Endodermal cell (in vitro differentiated cells): ENCODE measurements at places on chromosomes 16 and 17. TPM values are rescaled to one million over a fixed set of nuclear protein-coding genes. Genes with fewer than 3 reads are reported as not detected.

GRCh38 chr16:57072616-57073275 is 19.6 kb upstream of the CPNE2 start:
- no peaks in the 10 kb centered on the region for H3K27me3 ChIP-seq
- no peak overlapping the region for H3K4me3 ChIP-seq
- H3K4me1 ChIP-seq = no peaks in the 10 kb centered on the region
- H3K27ac ChIP-seq = no peak overlapping the region
- no peak for DNase-seq
- no peaks in the 10 kb centered on the region for H3K36me3 ChIP-seq

- DNase-seq = no peak
- H3K27ac ChIP-seq = no peak overlapping the region
- H3K4me3 ChIP-seq = no peak overlapping the region
- no peaks in the 10 kb centered on the region for H3K27me3 ChIP-seq
- H3K36me3 ChIP-seq = peaks cover 23% of the 10 kb centered on the region
- peaks cover 4% of the 10 kb centered on the region for H3K4me1 ChIP-seq
Observed at GRCh38 chr17:4327606-4328005, 38.9 kb downstream of the UBE2G1 start.

WFDC1 gene
- 0.14 to 0.15 TPM in 2 of 3 replicates, not detected in the other for total RNA-seq

TEDC2 gene
- total RNA-seq = 19.2 to 57.6 TPM (median 56.8 TPM) in 3 replicates

HOXB4 gene
- total RNA-seq = not detected in 3 replicates

GRCh38 chr17:78313735-78314648 is 45.9 kb downstream of the SOCS3 start:
- DNase-seq = peak; percentile 98
- no peak overlapping the region for H3K27ac ChIP-seq
- H3K27me3 ChIP-seq = peaks cover 4% of the 10 kb centered on the region
- H3K4me1 ChIP-seq = peaks cover 14% of the 10 kb centered on the region

DNA sequence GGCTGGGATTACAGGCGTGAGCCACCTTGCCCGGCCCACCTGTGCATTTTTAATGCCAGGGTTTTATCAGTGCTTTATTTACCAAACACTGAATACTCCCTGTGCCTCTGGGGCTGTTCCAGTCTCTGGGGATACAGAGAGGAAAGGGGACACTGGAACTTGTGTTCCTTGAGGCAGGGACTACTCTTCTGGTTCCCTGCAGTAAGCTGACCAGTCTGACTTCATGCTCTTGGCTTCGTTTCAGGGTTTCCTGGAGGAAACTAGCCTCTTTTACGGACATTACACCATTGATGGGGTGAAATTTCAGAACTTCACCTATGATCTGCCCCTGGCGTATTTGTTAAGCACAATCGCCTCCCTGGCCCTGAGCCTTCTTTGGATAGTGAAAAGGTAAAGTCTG is 37.4 kb upstream of the COQ7 start:
- no peak for DNase-seq
- no peak overlapping the region for H3K4me3 ChIP-seq
- H3K36me3 ChIP-seq = peaks cover 66% of the 10 kb centered on the region
- H3K27ac ChIP-seq = no peak overlapping the region
- no peaks in the 10 kb centered on the region for H3K27me3 ChIP-seq

PRRT2 gene
- 15.4 to 16.7 TPM (median 15.7 TPM) in 3 replicates for total RNA-seq

USP43 gene
- 11.2 and 12.6 TPM in 2 replicates for total RNA-seq

GRCh38 chr16:88473666-88474534 is 20.8 kb downstream of the ZFPM1 start:
- no peak overlapping the region for H3K27ac ChIP-seq
- H3K27me3 ChIP-seq = no peaks in the 10 kb centered on the region
- H3K36me3 ChIP-seq = no peaks in the 10 kb centered on the region
- no peaks in the 10 kb centered on the region for H3K4me1 ChIP-seq

- no peaks in the 10 kb centered on the region for H3K27me3 ChIP-seq
- no peaks in the 10 kb centered on the region for H3K36me3 ChIP-seq
- DNase-seq = peak; percentile 97
Observed at GRCh38 chr17:6279659-6280058, 155.3 kb downstream of the AIPL1 start.

DNA sequence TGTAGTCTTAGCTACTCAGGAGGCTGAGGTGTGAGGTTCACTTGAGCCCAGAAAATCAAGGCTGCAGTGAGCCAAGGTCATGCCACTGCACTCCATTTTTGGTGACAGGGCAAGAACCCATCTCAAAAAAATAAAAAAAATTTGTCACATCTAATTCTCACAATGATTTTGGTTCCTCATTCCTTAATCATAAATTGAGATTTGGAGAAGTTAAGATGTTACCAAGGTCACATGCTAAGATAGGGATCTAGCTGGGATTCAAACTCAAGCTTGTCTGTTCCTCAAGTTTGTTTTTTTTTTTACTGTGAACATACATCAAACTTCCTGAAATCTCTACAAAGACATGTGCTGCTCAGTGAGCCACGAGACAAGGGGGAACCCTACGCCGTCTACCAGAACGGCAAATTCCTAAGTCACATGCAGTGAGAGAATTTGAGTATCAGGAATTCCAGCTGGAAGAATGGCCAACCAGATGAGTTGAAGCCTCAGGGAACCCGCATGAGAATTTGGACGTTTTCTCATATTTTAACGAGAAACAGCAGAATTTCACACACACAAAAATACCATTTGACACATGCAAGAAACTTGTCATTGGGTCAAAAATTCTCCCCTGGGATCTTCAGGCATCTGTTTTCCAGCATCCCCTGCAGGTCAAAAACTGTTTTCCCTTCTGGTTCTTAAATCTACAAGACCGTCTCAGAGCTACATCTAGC is 414.1 kb upstream of the GOT2 start:
- H3K27me3 ChIP-seq = no peaks in the 10 kb centered on the region
- no peak for DNase-seq
- no peak overlapping the region for H3K27ac ChIP-seq
- no peaks in the 10 kb centered on the region for H3K36me3 ChIP-seq

GRCh38 chr16:62213763-62214162 is 177.5 kb upstream of the CDH8 start:
- DNase-seq = peak; percentile 88
- H3K4me3 ChIP-seq = no peak overlapping the region
- H3K27me3 ChIP-seq = no peaks in the 10 kb centered on the region
- no peaks in the 10 kb centered on the region for H3K36me3 ChIP-seq
- H3K4me1 ChIP-seq = no peaks in the 10 kb centered on the region

DNA sequence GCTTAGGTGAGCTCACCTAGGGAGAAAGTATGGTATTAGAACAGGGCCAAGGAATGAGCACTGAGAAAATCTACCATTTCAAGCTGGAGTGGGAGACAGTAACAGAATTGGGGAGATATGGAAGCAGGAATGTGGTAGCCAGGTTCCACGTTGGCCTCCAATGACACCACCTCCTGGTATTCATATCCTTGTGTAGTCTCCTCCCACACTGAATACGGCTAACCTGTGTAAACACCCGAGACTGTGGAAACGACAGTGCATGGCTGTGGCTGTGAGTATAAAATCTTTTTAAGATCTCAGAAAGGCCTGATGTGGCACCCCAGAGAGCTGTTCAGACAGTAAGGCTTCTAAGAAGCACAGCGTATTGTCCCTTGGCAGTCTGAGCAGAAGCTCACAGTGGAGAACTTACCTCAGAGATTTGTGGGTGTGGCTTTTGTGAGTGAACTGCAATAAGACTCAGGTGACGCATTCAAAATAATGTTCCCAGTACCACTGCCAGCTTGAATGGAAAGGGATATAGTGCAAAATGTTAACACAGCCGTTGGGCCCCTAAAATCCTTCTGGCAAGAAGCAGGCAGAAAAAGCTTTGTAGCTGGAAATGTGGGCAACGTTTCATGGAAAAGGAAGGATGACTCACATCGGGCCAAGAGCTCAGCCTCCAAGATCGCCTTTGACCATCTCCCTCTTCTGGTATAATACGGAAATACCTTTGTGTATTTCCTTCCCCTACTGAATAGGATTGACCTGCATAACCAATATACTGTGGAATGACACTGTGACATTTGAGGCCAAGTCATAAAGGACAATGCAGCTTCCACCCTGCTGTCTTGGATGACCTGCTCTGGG is 14.4 kb downstream of the SDR42E1 start:
- no peak overlapping the region for H3K27ac ChIP-seq
- no peaks in the 10 kb centered on the region for H3K27me3 ChIP-seq
- peak; percentile 69 for DNase-seq
- no peak overlapping the region for H3K4me3 ChIP-seq

DNA sequence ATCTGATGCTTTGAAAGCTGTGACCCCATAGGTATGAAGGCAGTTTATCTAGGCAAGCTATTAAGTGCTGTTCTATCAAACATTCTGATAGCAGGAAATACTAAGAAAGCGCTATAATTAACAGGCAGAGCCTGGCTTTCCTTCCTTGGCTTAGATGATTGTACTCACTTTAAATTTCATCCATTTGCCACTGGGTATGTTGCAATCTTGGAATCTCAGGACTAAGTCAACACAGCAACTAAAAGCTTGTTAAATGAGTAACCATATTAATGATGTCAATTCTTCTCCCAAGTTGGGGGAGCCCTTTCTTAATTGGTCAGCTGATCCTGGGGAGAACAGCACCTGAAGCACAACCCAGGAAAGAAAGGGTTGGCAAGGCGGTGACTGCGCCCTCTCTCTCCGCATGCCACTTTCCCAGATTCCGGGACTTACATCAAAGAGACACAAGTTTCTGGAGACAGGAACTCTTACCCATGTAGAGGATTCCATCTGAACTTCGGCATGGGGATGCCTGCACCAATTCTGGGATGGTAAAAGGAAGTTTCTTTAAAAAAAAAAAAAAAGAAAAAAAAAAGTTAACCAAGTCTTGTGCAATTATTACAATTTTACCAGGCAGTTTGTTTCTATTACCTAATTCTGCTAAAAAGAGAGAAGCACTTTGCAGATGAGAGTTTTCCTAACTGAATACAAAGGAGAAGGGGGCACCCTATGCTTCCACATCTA is 54.4 kb upstream of the ICAM2 start:
- DNase-seq = no peak
- no peaks in the 10 kb centered on the region for H3K27me3 ChIP-seq
- peaks cover 16% of the 10 kb centered on the region for H3K36me3 ChIP-seq
- H3K4me1 ChIP-seq = no peaks in the 10 kb centered on the region

NSRP1 gene
- total RNA-seq = 28.4 to 39.7 TPM (median 35.6 TPM) in 3 replicates

DNA sequence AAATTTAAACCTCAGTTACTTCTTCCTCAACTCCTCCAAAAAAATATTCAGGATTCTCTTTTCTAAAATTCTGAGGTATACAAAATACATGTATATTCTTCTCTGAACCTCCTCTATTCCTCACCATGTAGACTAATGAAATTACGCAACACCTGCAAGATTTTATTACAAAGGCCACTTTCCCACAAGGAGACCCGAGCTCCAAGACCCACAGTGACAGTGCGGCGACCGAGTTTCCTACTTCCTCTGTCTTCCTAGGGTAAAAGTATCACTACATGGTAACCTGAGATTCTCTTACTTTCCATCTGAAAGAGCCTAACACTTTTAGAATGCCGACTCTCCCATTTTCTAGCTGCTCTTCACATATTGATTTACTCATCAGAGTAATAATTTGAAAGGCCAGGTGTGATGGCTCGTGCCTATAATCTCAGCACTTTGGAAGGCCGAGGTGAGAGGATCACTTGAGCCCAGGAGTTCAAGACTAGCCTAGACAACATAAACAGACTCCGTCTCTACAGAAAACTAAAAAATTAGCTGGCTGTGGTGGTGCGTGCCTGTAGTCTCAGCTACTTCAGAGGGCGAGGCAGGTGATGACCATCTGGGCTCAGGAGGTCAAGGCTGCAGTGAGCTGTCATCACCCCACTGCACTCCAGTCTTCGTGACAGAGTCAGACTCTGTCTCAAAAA is 35.7 kb downstream of the CYTH1 start:
- no peaks in the 10 kb centered on the region for H3K36me3 ChIP-seq
- H3K27me3 ChIP-seq = no peaks in the 10 kb centered on the region
- H3K27ac ChIP-seq = no peak overlapping the region

NAGS gene
- total RNA-seq = 1.2 and 1.4 TPM in 2 replicates

GRCh38 chr17:70776441-70776840 is 607.1 kb downstream of the KCNJ2 start:
- no peaks in the 10 kb centered on the region for H3K27me3 ChIP-seq
- no peak overlapping the region for H3K27ac ChIP-seq
- H3K4me1 ChIP-seq = no peaks in the 10 kb centered on the region
- H3K4me3 ChIP-seq = no peak overlapping the region

DNA sequence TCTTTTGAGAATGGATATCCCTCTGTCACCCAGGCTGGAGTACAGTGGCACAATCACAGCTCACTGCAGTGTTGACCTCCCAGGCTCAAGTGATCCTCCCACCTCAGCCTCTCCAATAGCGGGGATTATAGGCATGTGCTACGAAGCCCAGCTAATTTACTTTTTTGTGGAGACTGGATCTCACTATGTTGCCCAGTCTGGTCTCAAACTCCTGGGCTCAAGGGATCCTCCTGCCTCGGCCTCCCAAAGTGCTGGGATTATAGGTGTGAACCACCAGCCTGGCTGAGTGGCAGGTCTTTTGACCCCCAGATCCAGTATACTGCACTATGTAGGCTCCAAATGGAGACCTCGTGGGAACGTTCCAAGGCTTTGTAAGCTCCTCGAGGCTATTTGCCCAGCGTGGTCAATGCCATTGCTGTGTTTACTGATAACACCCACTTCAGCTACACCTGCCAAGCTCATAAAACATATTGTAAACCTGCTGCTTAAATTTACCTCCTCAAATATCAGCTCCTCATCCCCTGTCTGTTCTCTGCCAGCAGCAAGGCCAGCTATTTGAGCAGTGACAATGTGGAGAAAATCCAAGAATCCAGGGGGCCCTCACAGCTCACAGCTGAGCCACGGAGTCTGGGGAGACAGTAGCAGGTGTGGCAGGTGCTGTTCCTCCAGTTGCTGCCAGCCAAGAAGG is 16.2 kb upstream of the KIFC3 start:
- H3K4me3 ChIP-seq = no peak overlapping the region
- peaks cover 6% of the 10 kb centered on the region for H3K4me1 ChIP-seq
- no peak for DNase-seq
- H3K27ac ChIP-seq = no peak overlapping the region

DNA sequence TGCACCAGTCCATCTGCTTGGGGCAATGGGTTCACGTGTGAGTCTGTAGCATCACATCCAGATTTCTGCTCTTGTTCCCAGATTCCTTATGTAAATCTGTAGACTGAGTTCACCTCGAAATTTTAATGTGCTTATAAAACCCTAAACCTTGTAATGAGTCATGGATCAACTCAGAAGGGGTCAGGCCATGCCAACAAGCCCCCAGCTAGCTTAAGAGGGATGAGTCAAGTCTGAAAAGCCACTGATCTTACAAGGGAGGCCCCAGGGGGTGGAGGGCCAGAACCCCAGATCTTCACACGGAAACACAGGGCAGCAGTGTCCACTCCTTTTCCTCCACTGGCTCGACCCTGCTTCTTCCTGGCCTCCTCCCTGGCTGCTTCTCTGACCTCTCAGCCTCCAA is 399.1 kb upstream of the CDH5 start:
- DNase-seq = no peak
- H3K4me3 ChIP-seq = no peak overlapping the region
- H3K4me1 ChIP-seq = no peaks in the 10 kb centered on the region

GRCh38 chr17:65557349-65558310 is 3.8 kb downstream of the AXIN2 start:
- H3K4me1 ChIP-seq = peaks cover 16% of the 10 kb centered on the region
- H3K27ac ChIP-seq = no peak overlapping the region
- DNase-seq = no peak
- H3K4me3 ChIP-seq = no peak overlapping the region

- peaks cover 54% of the 10 kb centered on the region for H3K27me3 ChIP-seq
- H3K4me1 ChIP-seq = peaks cover 13% of the 10 kb centered on the region
- H3K4me3 ChIP-seq = peak overlapping the region; percentile 89
- DNase-seq = peak; percentile 78
Observed at GRCh38 chr17:9024497-9024896, 3.2 kb downstream of the NTN1 start.

GRCh38 chr17:72021417-72022041 is 99.3 kb upstream of the SOX9 start:
- DNase-seq = no peak
- no peaks in the 10 kb centered on the region for H3K4me1 ChIP-seq
- no peaks in the 10 kb centered on the region for H3K27me3 ChIP-seq
- no peak overlapping the region for H3K4me3 ChIP-seq
- H3K36me3 ChIP-seq = no peaks in the 10 kb centered on the region
